Stimulated activated CD8-positive, alpha-beta memory T cell treated with anti-CD3 and anti-CD28 coated beads, Interleukin-7, amount 100 ng/mL, for 24 hours (primary cell): ENCODE measurements at places on chromosomes 1 and 21.

- DNase-seq = no peak
Observed at GRCh38 chr1:71641903-71642302, 561.1 kb upstream of the ZRANB2 start.

DNA sequence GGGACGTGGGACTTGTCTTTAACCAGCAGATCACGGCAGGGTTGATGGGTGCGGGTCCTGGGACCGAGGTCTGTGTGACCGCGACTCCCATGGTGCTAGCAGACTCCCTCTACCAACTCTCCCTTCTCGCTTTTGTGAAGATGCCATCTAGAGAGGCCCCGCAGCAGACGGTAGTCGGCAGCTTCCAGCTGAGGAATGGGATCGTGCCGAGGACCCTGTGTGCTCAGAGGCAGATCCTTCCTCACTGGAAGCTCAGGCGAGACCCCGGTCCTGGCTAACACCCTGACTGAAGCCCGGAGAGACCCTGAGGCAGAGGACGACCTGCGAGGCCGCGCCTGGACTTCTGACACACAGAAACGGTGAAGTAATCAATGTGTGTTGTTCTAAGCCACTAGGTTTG lies 12.5 kb upstream of the SPATC1L start:
- no peak for DNase-seq

- DNase-seq = peak; percentile 16
Observed at GRCh38 chr1:221961532-221962292, 219.8 kb upstream of the DUSP10 start.

GRCh38 chr1:36372617-36373016 lies 13.1 kb downstream of the STK40 start:
- DNase-seq = no peak

DNA sequence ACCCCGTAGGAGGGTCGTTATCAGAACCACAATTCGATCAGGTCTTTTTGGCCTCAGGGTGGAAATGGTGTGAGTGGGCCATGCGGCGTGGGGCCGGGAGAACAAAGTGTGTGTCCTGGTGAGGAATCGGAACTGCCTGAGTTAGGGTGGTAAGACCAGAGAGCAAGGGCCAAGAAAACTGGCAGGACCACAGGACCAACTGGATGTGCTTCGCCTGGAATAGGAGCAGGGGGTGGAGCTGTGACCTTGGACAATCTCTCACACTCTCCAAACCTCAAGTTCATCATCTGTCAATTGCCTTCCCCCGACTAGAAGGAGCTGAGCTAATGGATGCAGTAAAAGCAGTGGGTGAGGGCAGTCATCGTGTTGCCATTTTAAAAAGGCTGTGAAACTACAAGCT lies 59.5 kb downstream of the NAV1 start:
- DNase-seq = no peak

GRCh38 chr1:63645317-63645716 lies 52.1 kb downstream of the PGM1 start:
- no peak for DNase-seq

- DNase-seq = peak; percentile 30
Observed at GRCh38 chr1:6260961-6261614, at the start of gene GPR153. GPR153 (minus strand) TSS chr1:6261098; CDS start chr1:6254905, 6,193 bp downstream.
